ENCODE measurements at places on chromosomes 16 and 17.

DNA sequence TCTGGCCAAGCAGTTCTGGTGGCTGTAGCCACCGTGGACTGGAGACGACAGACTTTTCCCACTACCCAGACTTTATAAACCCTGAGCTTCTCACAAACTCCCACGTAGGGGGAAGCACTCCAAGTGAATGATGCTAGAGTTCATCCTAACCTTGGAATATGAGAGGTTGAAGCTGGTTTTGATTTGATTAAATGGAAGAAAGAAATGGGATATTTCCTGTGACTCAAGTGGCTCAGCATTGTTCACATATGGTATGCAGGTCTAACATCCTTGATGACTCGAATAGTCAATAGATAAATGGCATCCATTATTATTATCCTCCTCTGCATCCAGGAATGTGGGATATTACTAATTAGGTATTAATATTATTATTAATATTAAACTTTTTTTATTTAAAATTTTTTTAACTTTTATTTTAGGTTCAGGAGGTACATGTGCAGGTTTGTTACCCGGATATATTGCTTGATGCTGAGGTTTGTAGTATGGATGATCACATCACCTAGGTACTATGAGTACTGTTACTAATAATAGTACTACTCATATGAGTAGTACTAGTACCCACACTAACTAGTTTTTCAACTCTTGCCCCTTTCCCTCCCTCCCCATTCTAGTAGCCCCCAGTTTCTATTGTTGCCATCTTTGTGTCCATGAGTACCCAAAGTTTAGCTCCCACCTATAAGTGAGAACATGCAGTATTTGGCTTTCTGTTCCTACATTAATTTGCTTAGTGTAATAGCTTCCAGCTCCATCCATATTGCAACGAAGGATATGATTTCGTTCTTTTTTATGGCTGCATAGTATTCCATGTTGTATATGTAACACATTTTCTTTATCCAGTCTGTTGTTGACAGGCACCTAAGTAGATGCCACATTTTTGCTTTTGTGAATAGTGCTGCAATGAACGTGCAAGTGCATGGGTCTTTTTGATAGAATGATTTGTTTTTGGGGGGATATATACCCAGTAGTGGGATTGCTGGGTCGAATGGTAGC, 22.9 kb downstream of the PIK3R6 start:
- DNase-seq: no peak

GRCh38 chr16:2745961-2746360, 6.5 kb upstream of the SRRM2 start:
- DNase-seq: no peak

DNA sequence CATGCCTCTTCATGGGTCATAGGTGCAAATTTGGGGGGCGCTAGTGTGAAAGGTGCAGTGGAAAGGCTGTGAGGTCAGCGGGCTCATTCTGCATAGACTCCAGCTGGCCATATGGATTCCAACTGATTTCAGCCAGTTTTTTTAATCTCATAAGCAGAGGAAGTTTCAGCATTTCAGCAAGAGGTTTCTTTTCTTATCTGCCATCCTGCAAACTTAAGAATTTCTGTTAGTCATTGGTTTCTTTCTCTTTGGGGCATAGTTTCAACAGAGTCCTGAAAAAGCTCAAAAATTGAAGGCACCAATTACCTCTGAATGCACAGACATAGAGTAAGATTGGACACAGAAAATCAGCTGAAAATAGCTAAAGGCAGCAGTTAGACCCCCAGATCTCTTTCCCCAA, 16.2 kb upstream of the ALOX15 start:
- DNase-seq: no peak

GRCh38 chr16:47979164-47979520, 176.7 kb downstream of the ABCC12 start:
- DNase-seq: no peak

GRCh38 chr17:20116683-20117309, 107.6 kb downstream of the SPECC1 start:
- peak; percentile 33 for DNase-seq

- DNase-seq: no peak
Observed at GRCh38 chr16:80557037-80557436, 16.2 kb downstream of the DYNLRB2 start.

DNA sequence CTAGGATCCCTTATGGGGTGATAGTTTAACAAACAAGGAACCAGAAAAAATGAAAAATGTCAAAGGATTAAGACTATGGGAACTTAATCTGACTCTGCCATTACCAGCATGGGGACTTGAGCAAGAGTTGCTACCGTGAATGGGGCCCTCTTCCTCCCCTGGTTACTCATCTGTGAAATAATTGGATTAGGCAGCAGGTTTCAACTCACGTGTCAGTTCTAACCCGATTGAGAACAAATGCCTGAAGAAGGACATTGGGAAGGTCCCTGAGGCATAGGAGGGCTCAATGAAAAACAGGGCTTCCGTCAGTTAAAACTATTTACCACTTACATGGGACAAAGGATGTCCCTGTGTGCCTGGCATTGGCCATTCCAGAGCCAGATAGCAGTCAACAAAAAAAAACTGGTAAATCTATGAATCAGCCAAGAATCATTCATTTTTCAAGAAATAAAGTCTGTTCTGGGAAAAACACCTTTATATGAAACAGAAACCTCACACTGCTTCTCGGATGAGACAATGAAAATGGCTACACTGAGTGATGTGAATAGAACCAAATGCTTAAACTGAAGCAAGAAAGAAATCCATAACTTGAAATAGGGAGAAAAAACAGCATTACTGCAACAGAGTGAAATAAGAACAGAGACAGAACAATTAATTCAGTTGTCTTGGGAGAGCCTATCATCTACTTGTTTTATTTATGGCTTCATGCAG, 104.3 kb downstream of the ADAMTS18 start:
- DNase-seq: no peak

DNA sequence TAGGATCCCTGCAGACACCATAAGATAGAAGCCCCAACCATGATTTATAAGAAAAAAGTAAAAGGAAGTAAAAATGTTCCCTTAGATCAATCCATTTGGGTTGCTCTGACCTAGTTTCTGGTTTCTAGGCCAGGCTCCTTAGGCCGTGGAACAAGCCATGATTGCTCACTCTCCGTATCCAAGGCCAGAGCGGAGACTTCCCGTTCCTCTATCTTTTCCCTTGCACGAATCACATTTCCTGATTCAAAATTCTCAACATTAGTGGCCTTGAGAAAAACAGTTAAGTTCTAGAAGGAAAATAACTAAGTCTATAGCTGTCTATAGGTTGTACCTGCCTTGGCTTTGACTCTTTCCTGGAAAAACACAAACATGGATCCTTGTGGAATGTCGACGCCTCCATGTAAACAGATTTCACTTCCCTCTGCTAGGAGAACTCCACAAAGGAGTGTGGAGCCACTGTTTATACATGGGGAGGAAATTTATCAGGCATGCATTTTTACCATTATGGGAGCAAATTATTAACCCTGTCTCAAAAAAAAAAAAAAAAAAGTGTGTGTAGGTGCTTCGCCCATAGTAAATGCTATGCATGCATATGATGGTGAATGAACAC, 149.6 kb downstream of the ZFHX3 start:
- no peak for DNase-seq

- DNase-seq: no peak
Observed at GRCh38 chr16:19001788-19002187, 18.1 kb downstream of the TMC7 start.

DNA sequence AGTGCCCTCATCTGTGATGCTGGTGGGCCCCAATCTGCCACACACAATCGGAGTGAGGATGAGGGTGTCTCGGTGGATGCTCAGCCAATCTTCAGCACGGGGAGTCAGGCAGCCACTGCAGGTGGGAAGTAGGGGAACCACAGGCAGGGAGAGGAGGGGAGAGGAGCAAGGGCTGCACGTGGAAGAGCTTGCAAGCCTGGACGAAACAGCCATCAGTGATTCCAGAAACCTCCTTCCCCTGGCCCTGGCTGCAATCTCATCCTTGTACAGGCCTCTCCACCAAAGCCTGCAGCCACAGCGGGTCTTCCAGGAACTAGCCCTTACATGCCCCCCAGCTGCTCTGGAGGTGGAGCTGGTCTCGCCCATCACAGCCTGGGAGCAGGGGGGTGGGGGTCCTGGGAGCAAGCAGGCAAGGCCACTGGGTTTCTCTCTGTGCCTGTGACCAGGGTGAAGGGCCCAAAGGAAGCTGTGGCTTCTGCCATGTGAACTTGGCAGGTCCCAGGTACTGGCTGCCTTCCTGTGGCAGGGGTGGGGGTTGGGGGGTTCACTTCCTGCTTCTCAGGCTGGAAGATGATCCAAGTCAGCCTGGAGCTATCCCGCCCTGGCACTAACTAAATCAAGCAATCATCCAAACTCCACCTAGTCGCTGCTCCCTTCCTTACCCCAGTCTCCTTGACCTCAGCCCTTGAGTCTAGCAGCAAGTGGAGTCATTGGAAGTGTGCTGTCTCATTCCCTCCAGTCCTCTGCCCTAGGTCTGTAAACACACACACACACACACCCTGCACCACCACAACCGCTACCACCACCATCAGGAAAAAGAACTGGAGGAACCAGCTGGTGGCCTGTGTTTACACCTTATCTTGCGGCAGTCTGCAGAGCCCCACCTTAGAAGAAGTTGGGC, 29.4 kb upstream of the MLKL start:
- DNase-seq: no peak

DNA sequence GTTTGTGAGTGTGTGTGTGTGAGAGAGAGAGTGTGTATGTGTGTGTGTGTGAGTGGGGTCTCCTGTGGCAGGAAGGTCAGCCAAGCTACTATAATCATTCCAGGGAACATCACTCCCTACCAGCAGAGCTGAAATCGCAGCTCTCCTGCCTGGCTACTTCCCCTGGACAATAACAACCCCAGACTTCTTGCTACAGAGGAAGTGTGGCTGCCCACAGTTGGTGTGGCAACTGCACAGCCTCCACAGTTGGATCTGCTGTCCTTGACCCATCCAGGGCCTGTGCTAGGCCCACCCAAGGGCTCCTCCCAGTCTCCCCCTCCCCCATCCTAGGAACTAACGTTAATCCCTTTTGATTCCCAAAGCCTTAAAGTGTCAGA, 1.5 kb downstream of the SLC13A5 start:
- no peak for DNase-seq

- DNase-seq: no peak
Observed at GRCh38 chr16:59880611-59881010, 1146.5 kb upstream of the GOT2 start.

DNA sequence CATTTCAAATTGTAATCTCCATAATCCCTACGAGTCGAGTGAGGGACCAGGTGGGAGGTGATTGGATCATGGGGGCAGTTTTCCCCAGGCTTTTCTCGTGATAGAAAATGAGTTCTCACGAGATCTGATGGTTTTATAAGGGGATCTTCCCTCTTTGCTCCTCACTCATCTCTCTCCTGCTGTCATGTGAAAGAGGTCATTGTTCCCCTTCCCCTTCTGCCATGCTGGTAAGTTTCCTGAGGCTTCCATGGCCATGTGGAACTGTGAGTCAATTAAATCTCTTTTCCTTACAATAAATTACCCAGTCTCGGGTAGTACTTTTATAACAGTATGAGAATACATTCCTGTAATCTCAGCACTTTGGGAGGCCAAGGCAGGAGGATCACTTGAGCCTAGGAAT, 76.7 kb upstream of the MARCHF10 start:
- DNase-seq: no peak

DNA sequence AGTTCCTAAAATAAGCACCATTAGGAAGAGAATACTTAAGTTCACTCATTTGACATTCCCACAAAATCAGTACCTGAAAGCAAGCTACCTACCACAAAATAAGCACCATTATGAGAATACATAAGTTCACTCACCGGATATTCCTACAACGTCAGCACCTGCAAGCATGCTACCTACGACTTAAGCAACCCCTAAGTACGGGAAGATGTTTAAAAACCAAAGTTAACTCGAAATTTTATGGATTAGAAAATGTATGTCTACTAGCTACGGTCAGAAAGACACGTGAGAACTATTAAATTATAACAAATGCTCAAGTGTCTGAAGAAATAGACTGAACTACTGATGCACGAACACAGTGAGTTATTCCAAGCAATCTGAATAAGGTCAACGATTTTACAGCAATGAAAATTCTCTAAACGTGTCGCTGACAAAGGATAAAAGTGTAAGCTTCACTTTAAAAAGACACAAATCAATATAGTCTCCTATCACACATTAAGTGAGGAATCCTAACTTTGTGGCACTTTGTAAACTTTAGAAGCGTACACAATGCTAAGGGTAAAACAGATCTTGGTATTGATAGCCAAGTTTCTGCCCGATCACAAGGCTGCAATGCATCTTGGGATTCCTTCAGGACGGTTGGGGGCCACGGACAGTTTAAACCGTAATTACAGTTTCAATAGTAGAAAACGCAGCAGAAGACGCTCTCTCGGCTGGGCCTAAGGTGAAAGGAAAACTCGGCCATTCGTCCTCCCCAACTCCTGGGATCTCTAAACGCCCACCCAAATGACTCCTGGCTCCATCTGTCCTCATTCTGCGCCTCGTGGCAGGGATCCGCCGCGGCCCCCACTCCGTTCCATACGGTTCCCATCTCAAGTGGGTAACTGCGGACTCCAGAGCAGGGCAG, 1.3 kb downstream of the GSPT1 start:
- DNase-seq: no peak

- no peak for DNase-seq
Observed at GRCh38 chr17:43740541-43740940, 18.1 kb downstream of the SOST start.

DNA sequence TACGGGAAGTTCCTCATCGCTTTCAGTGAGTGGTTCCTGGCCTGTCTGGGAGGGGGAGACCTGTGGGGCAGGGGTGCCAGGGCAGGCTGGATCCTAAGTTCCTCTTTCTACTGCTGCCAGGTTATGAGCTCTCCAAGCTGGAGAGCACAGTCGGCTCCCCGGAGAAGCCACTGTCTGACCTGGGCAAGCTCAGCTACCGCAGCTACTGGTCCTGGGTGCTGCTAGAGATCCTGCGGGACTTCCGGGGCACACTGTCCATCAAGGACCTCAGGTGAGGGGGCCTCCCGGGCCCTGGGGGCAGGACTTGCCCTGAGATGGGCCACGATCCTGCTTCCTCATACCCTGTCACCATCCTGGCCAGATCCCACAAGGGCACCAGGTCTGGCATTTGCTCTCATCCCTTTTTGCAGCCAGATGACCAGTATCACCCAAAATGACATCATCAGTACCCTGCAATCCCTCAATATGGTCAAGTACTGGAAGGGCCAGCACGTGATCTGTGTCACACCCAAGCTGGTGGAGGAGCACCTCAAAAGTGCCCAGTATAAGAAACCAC, 5.1 kb downstream of the PRSS8 start:
- no peak for DNase-seq

DNA sequence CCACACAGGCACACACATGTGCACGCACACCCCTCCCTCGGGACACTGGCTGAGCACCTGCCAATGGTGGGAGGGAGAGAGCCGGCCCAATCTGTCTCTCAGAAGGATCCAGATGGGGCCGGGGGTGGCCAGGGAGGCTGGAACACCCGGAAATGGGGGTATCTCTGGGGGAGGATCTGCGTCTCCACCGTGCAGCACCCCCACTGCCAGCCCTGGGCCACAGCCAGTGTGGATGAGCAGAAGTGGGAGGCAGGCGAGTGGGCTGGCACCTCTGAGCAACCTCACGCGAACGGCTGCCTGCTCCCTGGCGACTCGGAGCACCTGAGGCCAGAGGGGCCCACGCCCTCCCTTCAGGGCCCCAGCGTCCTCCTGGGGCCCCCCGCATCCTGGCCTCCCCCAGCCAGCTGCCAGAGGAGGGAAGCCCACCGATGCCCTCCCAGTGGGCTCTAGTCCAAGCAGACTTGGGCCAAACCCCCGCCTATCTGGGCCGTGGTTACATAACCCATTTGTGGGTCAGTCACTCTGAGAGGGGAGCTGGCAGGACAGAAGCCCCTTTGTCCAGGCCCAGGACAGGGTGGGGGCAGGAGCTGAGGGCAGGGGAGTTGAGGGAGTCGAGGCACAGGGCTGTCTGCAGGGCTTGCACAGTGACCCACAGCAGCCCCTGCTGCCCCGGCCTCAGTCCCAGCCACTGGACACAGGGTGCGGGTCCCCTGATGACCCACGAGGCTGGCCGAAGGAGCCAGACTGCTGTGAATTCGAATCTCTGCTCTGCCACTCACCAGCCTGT, 5.6 kb downstream of the CASKIN1 start:
- no peak for DNase-seq
